Heart right ventricle (tissue), 16 donors: ENCODE measurements at places on chromosomes 2 and 18.

GRCh38 chr2:71505086-71505769 is 51.9 kb downstream of the DYSF start:
- DNase-seq, result peak; percentile 52

- no peak for DNase-seq
These were observed 47.5 kb upstream of the ZNF397 start for GRCh38 chr18:35193316-35193715.

- DNase-seq, result no peak
These were observed 40.3 kb downstream of the KCNS3 start for GRCh38 chr2:17918789-17919188.

GRCh38 chr2:46120792-46121555 is 176.2 kb upstream of the EPAS1 start:
- no peak for DNase-seq

DNA sequence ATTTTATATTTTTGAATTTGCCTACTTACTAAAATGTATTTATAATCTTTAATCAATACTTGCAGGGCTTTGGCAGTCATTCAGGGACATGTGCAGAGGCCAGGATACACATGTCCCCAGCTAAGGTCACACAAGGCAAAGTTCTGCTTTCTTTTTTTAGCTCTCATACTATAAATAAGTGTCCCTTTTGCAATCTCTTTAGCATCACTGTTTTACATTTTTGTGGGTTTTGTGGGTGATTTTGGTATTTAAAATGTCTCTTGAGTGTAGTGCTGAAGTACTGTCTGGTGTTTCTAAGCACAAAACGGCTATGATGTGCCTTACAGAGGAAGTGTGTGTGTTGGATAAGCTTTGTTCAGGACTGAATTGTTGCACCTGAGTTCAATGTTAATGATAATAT is 309.0 kb upstream of the GULP1 start:
- no peak for DNase-seq

DNA sequence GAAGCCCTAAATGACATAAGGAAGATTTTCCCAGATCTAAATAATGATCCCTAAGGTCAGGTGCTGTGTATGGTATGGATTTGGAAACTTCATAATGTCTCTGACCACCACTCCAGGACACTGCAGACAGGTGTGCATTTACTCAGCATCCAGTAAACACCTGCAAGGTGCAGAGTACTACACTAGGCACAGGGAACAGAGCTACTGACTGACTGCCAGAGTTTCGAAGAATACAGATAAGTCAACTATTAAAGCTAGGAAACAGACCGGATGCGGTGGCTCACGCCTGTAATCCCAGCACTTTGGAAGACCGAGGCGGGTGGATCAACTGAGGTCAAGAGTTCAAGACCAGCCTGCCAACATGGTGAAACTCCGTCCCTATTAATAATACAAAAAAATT is 65.0 kb downstream of the ATP8B1 start:
- no peak for DNase-seq

GRCh38 chr2:128612628-128613027 is 294.0 kb upstream of the HS6ST1 start:
- no peak for DNase-seq

GRCh38 chr2:24515831-24516230 is 24.8 kb downstream of the NCOA1 start:
- DNase-seq, result no peak

- no peak for DNase-seq
These were observed 8.0 kb downstream of the SIX3 start for GRCh38 chr2:44949329-44950151.

DNA sequence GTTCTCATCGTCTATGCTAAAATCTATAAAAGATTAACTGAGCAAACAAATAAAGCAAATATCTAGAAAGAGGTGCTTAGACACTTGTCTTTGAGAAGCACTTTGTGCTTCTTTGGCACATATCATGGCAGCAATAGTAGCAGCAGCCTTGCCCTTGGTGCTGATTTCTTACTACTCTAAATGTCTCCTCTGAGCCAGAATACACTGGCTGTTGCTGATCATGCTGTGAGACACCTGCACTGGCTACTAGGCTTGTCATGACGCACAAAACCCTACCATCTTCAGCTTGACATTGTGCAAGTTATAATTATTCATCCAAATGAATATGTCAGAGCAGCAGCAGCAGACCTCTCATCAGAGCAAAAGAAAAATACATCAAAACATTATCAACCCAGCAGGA is 46.7 kb downstream of the FANCL start:
- no peak for DNase-seq

- no peak for DNase-seq
These were observed 14.3 kb upstream of the MFF start for GRCh38 chr2:227310756-227311110.

- no peak for DNase-seq
These were observed 256.3 kb downstream of the CCDC178 start for GRCh38 chr18:33184175-33184574.

- no peak for DNase-seq
These were observed 538.0 kb downstream of the SLC4A3 start for GRCh38 chr2:220165401-220165800.

GRCh38 chr2:198499539-198499938 is 695.1 kb downstream of the PLCL1 start:
- DNase-seq, result no peak

DNA sequence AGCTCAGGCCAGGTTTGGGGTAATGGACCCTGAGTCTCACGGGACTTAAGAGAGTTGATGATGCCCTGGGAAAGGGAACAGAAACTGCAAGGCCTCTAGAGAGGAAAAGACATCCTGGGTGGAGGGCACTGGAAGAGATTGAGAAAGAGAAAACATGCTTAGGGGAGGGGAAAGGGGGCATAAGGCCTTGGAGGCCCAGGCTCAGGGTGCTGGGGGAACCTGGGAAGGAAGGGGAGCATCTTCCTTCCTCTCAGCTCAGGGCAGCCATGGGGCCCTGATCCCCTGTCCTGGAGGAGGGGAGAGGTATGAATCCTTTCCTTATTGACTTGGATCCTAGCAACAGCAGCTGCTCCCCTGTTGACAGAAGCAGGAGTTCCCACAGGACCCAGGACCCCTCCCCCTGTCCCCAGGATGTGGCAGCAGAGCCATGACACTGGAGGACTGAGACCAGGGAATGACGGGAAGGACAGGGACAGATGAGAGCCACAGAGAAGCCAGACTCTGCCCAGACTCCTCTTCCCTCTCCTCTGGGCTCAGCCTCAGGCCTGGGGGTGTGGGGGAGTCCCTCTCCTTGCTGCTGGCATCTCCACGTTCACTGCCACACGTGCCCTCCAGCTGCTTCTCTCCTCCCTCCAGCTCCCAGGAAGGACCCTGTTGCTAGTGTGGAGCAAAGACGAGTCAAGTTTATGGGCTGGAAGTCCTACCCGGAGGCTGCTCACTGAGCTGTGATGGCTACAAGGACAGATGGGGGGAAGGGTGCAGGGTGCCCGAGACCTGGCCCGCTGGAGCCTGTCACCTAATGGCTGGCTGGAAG is 815 bp downstream of the GPBAR1 start:
- no peak for DNase-seq

DNA sequence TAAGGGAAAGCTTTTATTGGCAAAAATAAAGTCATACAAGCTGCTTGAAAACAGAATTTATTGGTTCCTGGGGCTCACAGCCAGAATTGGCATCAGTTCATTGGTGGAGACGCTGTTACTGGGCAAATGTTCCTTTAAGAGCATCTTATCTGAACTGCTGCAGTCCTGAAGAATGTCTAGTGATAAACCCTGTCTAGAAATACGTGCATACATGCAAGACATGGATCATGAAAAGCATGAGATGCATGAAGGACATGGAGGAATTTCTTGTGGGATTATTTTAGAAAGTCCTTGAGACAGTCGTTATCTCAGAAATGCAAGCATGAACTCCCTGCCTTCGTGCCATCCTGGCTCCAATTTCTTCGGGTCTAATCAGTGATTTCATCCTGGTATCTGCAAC is 32.5 kb upstream of the FHOD3 start:
- DNase-seq, result no peak

DNA sequence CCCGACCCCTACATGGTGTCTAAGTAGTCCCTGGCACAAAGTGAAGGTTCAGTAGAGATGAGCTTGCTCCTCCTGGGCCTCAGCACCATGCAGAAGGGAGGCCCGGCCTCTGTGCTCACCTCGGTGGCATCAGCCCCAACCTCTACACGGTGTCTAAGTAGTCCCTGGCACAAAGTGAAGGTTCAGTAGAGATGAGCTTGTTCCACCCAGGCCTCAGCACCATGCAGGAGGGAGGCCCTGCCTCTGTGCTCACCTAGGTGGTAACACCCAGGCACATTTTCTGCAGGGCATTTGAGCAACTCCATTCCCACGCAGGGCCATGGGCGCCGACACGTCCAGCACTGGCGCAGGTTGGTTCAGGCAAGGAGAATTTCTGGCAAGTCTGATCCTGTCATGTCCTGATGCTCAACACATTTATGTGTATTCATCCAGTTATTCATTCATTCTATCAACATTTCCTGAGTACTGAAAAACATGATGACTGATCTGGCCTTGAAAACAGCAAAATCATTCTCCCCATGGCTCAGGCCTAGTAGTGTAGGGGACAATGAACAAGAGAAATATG is 408.2 kb upstream of the MYT1L start:
- DNase-seq, result no peak

- DNase-seq, result no peak
These were observed 210.1 kb downstream of the NDUFA10 start for GRCh38 chr2:239814861-239815601.

- peak; percentile 29 for DNase-seq
These were observed 56.1 kb downstream of the SLC35F5 start for GRCh38 chr2:113700186-113700841.

- DNase-seq, result no peak
These were observed 9.7 kb downstream of the SMAD7 start for GRCh38 chr18:48940854-48941611.

GRCh38 chr2:239496700-239497099 is 95.9 kb upstream of the HDAC4 start:
- DNase-seq, result no peak
